Endodermal cell (in vitro differentiated cells): ENCODE measurements at places on chromosomes 16 and 17. TPM values are rescaled to one million over a fixed set of nuclear protein-coding genes. Genes with fewer than 3 reads are reported as not detected.

- no peaks in the 10 kb centered on the region for H3K36me3 ChIP-seq
- H3K27me3 ChIP-seq, result peaks cover 19% of the 10 kb centered on the region
- no peak overlapping the region for H3K4me3 ChIP-seq
- H3K27ac ChIP-seq, result no peak overlapping the region
Observed at GRCh38 chr17:74408815-74409214, 23.1 kb upstream of the GPRC5C start.

GRCh38 chr16:3295209-3295608 lies 10.0 kb downstream of the TIGD7 start:
- DNase-seq, result no peak
- no peaks in the 10 kb centered on the region for H3K4me1 ChIP-seq
- no peak overlapping the region for H3K27ac ChIP-seq
- H3K27me3 ChIP-seq, result no peaks in the 10 kb centered on the region
- peaks cover 75% of the 10 kb centered on the region for H3K36me3 ChIP-seq

DNA sequence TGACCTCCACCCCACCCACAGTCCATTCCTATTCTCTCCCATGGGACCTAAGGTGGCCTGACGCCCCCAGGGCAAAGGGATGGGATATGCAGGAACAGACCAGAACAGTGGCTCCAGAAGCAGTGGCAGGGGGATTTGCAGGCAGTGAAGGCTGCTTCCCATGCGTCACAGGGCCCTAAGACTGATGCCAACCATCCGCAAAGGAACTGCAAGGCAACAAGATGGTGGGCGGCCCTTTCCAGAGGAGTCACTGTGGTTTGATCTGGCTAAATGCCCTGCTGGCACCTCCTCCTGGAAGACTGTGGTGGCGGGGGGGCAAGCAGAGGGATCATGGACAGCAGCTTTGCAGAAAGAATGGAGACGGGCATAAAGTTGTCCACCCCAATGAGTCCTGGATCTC lies 4.4 kb upstream of the SLC39A11 start:
- H3K4me3 ChIP-seq, result no peak overlapping the region
- H3K27me3 ChIP-seq, result peaks cover 39% of the 10 kb centered on the region
- H3K4me1 ChIP-seq, result no peaks in the 10 kb centered on the region
- H3K36me3 ChIP-seq, result no peaks in the 10 kb centered on the region
- no peak overlapping the region for H3K27ac ChIP-seq

GRCh38 chr17:13362341-13363122 lies 239.2 kb downstream of the HS3ST3A1 start:
- no peak overlapping the region for H3K4me3 ChIP-seq
- no peaks in the 10 kb centered on the region for H3K36me3 ChIP-seq
- H3K27me3 ChIP-seq, result no peaks in the 10 kb centered on the region

DNA sequence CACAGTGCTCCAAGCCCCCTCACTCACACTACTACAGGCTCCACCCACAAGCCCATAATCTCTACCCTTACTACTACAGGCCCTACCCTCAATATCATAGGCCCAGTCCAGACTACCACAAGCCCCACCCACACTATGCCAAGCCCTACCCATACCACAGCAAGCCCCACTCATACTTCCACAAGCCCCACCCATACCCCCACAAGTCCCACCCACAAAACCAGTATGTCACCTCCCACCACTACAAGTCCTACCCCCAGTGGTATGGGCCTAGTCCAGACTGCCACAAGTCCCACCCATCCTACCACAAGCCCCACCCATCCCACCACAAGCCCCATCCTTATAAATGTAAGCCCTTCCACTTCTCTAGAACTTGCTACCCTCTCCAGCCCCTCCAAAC lies 13.8 kb downstream of the RIPOR1 start:
- no peaks in the 10 kb centered on the region for H3K27me3 ChIP-seq
- no peak overlapping the region for H3K4me3 ChIP-seq
- no peaks in the 10 kb centered on the region for H3K4me1 ChIP-seq
- peaks cover 51% of the 10 kb centered on the region for H3K36me3 ChIP-seq

- H3K4me3 ChIP-seq, result no peak overlapping the region
- H3K36me3 ChIP-seq, result peaks cover 13% of the 10 kb centered on the region
- no peak overlapping the region for H3K27ac ChIP-seq
- H3K27me3 ChIP-seq, result no peaks in the 10 kb centered on the region
- peaks cover 2% of the 10 kb centered on the region for H3K4me1 ChIP-seq
Observed at GRCh38 chr16:81519301-81520150, 74.9 kb downstream of the CMIP start.

GRCh38 chr16:89233678-89234490 lies 16.4 kb downstream of the ZNF778 start:
- H3K4me1 ChIP-seq, result no peaks in the 10 kb centered on the region
- DNase-seq, result no peak
- H3K27ac ChIP-seq, result no peak overlapping the region
- H3K36me3 ChIP-seq, result peaks cover 51% of the 10 kb centered on the region
- H3K4me3 ChIP-seq, result no peak overlapping the region
- no peaks in the 10 kb centered on the region for H3K27me3 ChIP-seq

DNA sequence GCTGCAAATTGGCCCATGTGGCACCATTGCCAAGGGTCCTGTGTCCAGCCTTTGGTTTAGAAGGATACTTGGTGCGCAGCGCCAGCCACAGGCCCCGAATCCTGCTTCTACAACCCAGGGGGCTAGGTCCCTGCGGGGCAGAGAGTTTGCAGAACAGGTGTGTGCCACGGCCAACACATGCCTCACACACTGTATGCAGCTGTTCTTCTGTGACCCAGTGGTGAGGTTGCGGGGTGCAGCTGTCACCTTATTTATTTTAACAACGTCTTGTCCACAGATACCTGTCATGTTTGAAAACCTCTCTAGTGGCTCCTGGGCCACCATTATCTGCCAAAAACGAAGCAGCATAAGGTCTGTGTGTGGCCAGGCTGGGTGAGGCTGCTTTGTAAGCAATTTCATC lies 11.6 kb downstream of the CBFA2T3 start:
- H3K4me3 ChIP-seq, result no peak overlapping the region
- no peaks in the 10 kb centered on the region for H3K36me3 ChIP-seq
- no peak overlapping the region for H3K27ac ChIP-seq
- H3K4me1 ChIP-seq, result no peaks in the 10 kb centered on the region
- DNase-seq, result no peak

DNA sequence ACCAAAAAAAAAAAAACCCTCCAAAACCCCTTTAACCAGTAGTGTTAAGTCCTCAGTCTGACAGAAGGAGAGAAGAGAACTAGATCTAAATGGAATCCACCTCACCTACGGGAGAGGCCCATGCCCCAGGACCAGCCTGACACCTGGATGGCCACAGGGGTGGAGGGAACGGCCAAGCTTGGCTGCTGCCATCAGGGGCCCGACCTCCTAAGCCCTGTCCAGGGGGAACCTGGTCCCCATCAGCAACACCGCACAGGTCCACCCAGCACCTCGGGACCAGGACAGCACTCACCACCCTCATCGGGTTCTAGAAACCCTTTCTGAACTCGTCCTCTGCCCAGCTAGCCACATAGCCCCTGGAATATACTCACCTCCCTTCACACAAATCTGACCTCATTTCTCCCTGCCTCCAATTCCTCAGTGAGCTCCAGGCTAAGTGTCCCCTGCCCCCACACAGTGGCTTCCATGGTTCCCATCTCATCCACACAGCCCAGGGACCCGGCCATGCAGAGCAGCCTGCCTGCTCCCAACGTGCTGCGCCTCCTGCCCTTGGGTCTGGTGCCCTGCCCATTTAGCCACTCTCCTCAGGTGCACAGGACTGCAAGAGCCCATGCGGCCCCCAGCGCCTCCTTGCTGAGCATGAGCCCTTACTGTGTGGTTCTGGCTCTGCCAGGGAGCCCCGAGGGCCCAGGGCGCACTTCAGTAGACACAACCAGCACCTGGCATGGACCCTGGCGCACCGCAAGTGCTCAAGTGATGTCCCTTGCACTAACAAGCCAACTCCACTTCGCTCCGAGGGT lies 18.3 kb upstream of the CYTH1 start:
- no peaks in the 10 kb centered on the region for H3K4me1 ChIP-seq
- no peak overlapping the region for H3K4me3 ChIP-seq
- H3K36me3 ChIP-seq, result peaks cover 57% of the 10 kb centered on the region
- no peaks in the 10 kb centered on the region for H3K27me3 ChIP-seq
- H3K27ac ChIP-seq, result no peak overlapping the region

- no peak overlapping the region for H3K4me3 ChIP-seq
- no peaks in the 10 kb centered on the region for H3K27me3 ChIP-seq
- H3K4me1 ChIP-seq, result no peaks in the 10 kb centered on the region
Observed at GRCh38 chr16:766820-767640, 6.5 kb downstream of the MSLN start.

DNA sequence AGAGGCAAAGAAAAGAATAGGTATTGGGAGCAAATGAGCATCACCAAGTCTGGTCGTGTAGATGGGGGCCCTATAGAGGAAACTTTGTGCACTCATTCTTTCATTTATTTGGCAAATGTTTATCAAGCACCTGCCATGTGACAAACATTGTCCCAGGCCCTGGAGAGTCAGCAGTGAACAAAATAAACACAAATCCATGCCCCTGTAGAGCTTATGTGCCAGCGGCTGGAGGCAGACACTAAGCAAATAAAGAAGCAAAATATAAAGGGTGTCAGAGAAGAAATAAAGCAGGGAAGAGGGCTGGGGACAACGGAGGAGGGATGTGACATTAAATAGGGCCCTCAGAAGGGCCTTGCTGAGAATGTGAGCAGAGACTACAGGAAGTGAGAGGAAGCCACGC lies 45.5 kb downstream of the KATNIP start:
- peaks cover 10% of the 10 kb centered on the region for H3K4me1 ChIP-seq
- no peaks in the 10 kb centered on the region for H3K27me3 ChIP-seq
- no peak overlapping the region for H3K27ac ChIP-seq
- peaks cover 5% of the 10 kb centered on the region for H3K36me3 ChIP-seq

GRCh38 chr17:21395764-21396163 lies 19.6 kb downstream of the KCNJ12 start:
- H3K27me3 ChIP-seq, result no peaks in the 10 kb centered on the region
- H3K36me3 ChIP-seq, result no peaks in the 10 kb centered on the region

GRCh38 chr17:226108-227077 lies 44.9 kb upstream of the DOC2B start:
- DNase-seq, result no peak
- no peaks in the 10 kb centered on the region for H3K36me3 ChIP-seq
- H3K27ac ChIP-seq, result no peak overlapping the region
- H3K4me3 ChIP-seq, result no peak overlapping the region
- H3K27me3 ChIP-seq, result no peaks in the 10 kb centered on the region

DNA sequence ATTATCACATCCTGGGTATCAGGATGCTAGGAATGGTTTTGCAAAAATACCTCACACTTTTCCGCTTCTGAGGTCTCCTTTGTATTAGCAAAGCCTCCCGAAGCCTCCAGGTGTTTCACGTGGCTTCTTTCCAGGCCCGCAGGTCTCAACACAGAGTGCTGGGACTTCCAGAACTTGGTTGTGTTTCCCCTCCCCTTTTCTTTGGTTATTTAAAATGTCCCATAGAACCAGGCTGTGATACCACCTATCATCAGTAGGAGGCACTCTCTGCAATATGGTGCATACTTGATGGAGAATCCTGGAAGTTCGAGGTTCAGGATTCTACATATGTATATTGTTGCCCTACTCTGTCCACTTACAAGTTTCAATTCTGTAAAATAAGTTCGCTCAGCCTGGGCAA lies 28.8 kb downstream of the ATP2C2 start:
- H3K27ac ChIP-seq, result no peak overlapping the region
- no peaks in the 10 kb centered on the region for H3K27me3 ChIP-seq
- no peaks in the 10 kb centered on the region for H3K4me1 ChIP-seq
- no peaks in the 10 kb centered on the region for H3K36me3 ChIP-seq
- no peak overlapping the region for H3K4me3 ChIP-seq

GRCh38 chr17:73772107-73772705 lies 128.0 kb upstream of the SDK2 start:
- no peak overlapping the region for H3K27ac ChIP-seq
- H3K4me3 ChIP-seq, result no peak overlapping the region
- no peaks in the 10 kb centered on the region for H3K27me3 ChIP-seq
- H3K36me3 ChIP-seq, result no peaks in the 10 kb centered on the region
- DNase-seq, result no peak

DNA sequence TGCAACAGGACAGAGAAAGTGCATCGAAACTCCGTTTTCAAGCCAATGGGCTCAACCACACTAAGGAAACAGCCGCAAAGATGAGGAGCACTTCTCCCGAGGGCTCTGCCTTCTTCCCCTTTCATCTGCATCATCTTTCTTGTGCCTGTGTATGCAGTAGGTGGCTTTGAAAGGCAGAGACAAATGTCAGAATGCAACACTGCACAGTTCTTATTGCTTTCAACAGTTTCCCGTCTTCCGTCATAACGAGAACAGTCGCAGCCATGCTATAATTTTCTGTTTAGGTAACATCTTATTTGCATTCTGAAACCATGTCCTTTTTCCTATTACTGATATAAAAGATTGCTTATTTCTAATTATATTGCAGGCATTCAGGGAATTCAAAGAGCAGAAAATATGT lies 205.2 kb downstream of the SLC39A11 start:
- no peak overlapping the region for H3K27ac ChIP-seq
- H3K4me3 ChIP-seq, result no peak overlapping the region
- no peaks in the 10 kb centered on the region for H3K27me3 ChIP-seq
- no peak for DNase-seq
- H3K4me1 ChIP-seq, result no peaks in the 10 kb centered on the region
- H3K36me3 ChIP-seq, result no peaks in the 10 kb centered on the region

GRCh38 chr16:79519448-79519847 lies 81.1 kb downstream of the MAF start:
- peaks cover 4% of the 10 kb centered on the region for H3K27me3 ChIP-seq
- no peak overlapping the region for H3K27ac ChIP-seq
- DNase-seq, result no peak
- no peak overlapping the region for H3K4me3 ChIP-seq
- H3K4me1 ChIP-seq, result no peaks in the 10 kb centered on the region

GRCh38 chr17:58779446-58779845 lies 23.8 kb downstream of the PPM1E start:
- H3K4me1 ChIP-seq, result no peaks in the 10 kb centered on the region
- H3K27ac ChIP-seq, result no peak overlapping the region
- no peaks in the 10 kb centered on the region for H3K36me3 ChIP-seq
- no peaks in the 10 kb centered on the region for H3K27me3 ChIP-seq

- no peaks in the 10 kb centered on the region for H3K27me3 ChIP-seq
- H3K27ac ChIP-seq, result no peak overlapping the region
- no peak for DNase-seq
- H3K4me1 ChIP-seq, result no peaks in the 10 kb centered on the region
- no peaks in the 10 kb centered on the region for H3K36me3 ChIP-seq
Observed at GRCh38 chr16:7614021-7614795, 281.6 kb downstream of the RBFOX1 start.

Gene TBC1D3E
- total RNA-seq, result not detected in 2 replicates

Gene IKZF3
- total RNA-seq, result 0.07 and 0.11 TPM in 2 replicates

Gene PTX4
- total RNA-seq, result not detected in 3 replicates

Gene ABI3
- total RNA-seq, result 1.7 and 1.9 TPM in 2 replicates
